CD4-positive, alpha-beta T cell treated with Interleukin-4 for 4 hours (primary cell): ENCODE measurements at places on chromosomes 11 and 22.

DNA sequence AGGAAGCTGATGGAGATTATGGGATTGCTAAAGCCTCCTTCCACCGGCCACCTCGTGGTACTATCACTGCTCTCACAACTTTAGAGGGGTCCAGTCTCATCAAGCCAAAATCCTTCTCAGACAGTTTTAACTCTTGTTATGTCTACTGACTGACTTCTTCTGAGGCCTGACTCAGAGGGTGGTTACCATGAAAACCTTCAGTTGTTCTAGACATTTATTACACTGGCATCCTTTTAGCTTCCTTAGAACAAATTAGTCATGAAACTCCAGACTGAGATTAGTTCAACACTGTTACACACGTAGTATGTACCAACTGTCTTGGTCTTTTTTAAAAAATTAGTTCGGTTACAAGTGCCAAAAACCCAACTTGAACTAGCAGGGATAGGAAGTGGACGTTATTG, 7.5 kb downstream of the DIXDC1 start:
- peak; percentile 66 for DNase-seq

- no peak for DNase-seq
Observed at GRCh38 chr11:86537541-86538222, 134.7 kb downstream of the ME3 start.

DNA sequence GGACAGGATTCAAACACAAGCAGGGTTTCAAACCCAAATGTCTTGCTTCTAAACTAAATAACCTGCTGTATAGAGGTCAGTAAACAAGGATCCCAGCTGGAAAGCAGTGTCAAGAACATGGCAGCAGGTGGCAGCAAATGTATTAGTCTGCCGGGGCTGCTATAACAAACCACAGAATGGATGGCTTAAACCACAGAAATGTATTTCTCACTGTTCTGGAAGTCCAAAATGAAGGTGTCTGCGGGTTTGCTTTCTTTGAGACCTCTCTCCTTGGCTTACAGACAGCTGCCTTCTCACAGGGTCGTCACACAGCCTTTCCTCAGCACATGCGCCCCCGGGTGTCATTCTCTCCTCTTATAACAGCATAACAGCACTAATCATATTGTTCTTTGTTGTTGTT, 65.1 kb upstream of the LRRC55 start:
- no peak for DNase-seq

DNA sequence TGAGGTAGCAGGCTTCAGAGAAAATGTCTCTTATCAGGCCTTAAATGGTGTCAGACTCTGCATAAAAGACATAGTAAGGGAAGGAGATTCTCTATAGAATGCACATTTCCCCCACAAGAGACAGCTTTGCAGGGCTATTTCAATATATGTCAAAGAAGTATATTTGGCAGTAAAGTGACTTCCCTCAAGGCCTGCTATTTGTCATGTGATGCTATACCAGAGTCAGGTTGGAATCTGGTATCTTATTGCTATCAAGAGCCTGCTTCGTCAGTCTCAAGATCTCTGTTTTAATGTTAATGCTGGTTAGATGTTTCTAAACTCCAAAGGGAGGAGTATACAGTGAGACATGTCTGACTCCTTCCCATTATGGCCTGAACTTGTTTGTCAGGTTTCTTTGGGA, 40.4 kb upstream of the MTMR2 start:
- no peak for DNase-seq

GRCh38 chr11:76807206-76807875, 24.2 kb downstream of the TSKU start:
- peak; percentile 44 for DNase-seq

- no peak for DNase-seq
Observed at GRCh38 chr22:31680861-31681341, 18.9 kb upstream of the PISD start.

- DNase-seq = no peak
Observed at GRCh38 chr22:45966320-45966894, 10.6 kb downstream of the WNT7B start.

GRCh38 chr11:86180423-86180822, 64.1 kb upstream of the EED start:
- DNase-seq = no peak

- no peak for DNase-seq
Observed at GRCh38 chr11:71496421-71496820, 30.6 kb upstream of the KRTAP5-7 start.

DNA sequence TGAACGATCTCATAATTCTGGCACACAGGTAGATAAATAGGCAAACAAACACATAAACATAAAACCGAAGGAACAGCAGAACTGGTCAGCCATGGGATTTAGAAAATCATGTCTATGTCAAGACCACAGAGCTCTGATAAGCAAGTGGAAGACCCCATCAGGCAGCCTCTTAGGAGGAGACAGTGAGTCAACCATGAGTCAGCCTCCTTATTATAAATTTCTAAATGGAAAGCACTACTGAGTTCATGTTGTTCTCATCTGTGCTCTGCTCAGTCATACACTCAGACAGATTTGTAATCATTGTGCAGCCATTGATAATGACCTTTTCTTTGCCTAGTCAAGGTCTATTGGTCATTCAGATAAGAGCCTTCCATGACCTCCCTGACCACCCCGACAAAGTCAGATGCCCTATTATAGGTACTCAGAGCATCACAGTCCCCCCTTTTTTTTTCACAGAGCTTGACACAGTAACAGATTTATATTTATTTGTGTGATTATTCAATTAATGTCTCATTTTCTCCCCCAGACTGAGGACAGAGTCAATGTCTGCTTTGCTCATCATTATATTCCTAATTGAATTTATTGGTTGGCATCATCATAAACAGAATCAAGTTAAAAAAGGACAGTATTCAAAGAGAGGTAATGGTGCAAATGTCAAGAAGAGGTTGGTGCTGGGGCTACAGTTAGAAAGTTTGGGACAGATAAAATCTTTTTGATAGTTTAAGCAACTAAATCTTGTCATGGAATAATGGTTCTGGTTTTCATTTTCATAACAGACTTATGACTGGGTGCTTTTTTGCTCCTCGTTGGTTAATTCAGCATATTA, 579.7 kb upstream of the CCDC90B start:
- DNase-seq = no peak

GRCh38 chr22:24592851-24593558, at the start of gene LRRC75B:
LRRC75B (minus strand) TSS chr22:24593073; CDS start chr22:24593039, 34 bp downstream.
- no peak for DNase-seq

DNA sequence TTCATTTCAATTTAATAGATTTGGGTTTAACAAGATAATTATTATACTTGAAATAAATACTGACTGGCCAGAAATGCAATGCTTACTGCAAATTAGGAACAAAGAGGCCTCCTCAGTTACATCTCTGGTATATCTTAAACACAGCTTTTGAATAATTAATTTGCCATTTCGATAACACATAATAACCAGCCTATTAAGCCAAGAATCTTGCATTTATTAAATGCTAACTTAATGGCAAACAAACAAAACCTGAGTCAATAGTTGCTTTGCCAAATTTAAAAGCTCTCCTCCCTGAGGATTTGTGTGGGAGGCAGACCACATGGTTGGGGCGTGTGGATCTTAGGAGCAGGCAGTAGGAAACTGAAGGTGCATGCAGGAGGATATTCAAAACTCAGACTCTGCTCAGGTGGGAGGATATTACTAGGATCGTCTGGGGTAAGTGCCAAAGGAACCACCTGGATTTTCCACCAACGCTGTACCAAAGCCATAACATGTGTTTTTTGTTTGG, 17.9 kb upstream of the FJX1 start:
- no peak for DNase-seq

GRCh38 chr11:104692751-104693150, 205.5 kb downstream of the CASP12 start:
- DNase-seq = no peak

GRCh38 chr11:125105926-125106325, 5.5 kb downstream of the TMEM218 start:
- no peak for DNase-seq

DNA sequence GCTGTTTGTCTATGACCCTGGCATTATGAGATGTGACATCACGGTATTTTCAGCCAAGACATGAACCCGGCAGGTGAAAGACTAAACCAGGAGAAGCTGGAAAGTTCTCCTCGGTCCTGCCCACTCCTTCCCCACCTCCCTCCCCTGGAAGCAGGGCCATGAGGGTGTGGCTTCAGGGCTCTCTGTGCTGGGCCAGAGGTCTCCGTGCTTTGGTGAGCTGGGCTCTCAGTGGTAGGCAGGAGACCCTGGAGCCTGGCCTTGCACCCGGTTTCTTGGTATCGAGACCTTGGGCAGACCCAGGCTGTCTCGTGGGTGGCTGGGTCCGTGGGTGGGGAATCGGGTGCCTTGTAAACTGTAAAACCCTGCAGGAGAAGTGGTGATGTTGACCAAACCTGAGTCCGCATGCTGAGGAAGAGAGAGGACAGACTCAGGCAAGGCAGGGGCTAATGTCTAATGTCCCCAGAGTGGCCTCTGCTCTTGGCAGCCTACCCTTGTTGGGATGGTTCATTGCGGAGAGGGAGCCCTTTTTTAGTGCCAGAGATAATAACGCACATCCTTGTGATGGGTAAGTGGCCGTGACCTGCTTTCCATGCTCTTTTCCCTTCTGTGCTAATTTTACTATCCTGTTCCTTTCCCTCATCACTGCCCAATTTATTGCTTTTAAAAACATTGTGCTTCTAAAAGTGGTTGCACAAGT, 48.6 kb upstream of the PARVG start:
- no peak for DNase-seq
